ENCODE measurements at places on chromosomes 2 and 18. TPM values are rescaled to one million over a fixed set of nuclear protein-coding genes. Genes with fewer than 3 reads are reported as not detected.
A peak's percentile ranks its signal among the peaks of the same experiment; 100 is the strongest.

LTBP1 gene
- 13.5 TPM for total RNA-seq

NAT8 gene
- total RNA-seq, result not detected

DSG1 gene
- total RNA-seq, result not detected

SPP2 gene
- not detected for total RNA-seq

ELOA2 gene
- 0.06 TPM for total RNA-seq

ERICH2 gene
- total RNA-seq, result not detected

RTP5 gene
- total RNA-seq, result not detected

DNA sequence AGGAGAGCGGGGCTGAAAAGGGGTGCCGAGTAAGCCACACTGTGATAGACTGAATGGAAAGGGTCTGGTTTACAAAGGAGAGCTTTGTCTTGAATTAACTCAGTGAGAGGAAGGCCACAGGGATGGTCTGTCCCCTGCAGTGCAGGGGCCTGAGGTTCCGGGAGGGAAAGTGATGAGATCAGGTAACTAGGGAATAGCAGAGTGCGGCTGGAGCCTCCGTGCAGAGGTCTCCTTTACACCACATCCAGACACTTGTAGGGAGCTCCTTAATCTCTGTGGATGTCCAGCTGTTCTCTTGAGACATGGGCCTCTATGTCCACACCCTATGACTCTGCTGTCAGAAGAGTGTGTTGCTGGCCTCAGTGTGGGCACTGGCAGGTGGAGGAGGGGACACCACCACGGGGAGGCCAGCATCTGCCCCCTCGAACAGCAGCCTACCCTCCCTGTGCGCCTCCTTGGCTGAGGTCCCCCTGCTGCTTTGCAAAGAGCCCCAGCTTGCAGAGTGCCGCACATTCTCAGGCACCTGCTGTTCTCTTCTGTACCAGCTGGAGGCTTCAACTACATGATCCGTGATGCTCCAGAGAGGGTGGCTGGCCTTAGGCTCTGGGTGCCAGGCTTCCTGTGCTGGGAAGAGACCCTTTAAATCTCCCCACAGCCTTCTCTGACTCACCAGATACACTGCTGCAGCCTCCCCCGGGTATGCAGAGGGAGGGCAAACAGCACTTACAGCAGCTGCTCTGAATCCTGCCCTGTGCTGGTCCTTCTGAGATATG, 25.9 kb downstream of the ENOSF1 start:
- no peaks in the 10 kb centered on the region for H3K27me3 ChIP-seq
- no peak overlapping the region for H3K4me3 ChIP-seq
- H3K27ac ChIP-seq, result no peak overlapping the region
- H3K36me3 ChIP-seq, result no peaks in the 10 kb centered on the region
- no peak for DNase-seq
- H3K4me1 ChIP-seq, result no peaks in the 10 kb centered on the region

DNA sequence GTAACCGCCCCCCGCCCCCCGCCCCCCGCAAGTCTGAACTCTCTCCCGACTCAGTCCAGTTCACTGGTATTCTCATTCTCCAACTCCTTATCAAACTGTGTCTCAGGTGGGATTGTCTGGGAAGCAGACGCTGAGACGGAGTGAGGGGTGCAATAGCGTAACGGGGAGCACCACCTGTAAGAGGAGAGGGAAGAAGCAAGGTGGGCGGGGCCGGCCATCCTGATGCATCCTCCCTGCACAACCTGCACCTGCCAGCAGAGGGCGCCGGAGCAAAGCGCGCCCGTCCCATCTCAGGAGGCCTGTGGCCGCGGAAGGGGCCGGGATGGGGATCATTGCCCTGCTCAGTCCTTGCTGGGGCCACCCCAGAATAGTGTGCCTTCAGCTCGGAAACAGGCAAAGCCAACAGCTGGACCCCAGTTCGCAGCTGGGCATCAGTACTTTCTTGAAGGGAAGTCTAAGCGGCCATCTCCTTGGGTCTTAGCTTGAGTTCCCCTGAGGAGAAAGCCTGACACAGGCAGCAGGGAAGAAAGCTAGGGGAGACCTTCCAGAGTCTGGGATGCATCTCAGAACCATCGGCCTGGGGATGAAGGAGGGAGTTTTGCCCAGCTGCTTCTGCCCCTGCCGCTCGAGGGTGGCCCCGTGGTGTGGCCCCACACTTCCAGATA, 208.0 kb downstream of the TFCP2L1 start:
- H3K4me3 ChIP-seq, result no peak overlapping the region
- no peaks in the 10 kb centered on the region for H3K27me3 ChIP-seq
- no peaks in the 10 kb centered on the region for H3K4me1 ChIP-seq
- DNase-seq, result peak; percentile 81

DNA sequence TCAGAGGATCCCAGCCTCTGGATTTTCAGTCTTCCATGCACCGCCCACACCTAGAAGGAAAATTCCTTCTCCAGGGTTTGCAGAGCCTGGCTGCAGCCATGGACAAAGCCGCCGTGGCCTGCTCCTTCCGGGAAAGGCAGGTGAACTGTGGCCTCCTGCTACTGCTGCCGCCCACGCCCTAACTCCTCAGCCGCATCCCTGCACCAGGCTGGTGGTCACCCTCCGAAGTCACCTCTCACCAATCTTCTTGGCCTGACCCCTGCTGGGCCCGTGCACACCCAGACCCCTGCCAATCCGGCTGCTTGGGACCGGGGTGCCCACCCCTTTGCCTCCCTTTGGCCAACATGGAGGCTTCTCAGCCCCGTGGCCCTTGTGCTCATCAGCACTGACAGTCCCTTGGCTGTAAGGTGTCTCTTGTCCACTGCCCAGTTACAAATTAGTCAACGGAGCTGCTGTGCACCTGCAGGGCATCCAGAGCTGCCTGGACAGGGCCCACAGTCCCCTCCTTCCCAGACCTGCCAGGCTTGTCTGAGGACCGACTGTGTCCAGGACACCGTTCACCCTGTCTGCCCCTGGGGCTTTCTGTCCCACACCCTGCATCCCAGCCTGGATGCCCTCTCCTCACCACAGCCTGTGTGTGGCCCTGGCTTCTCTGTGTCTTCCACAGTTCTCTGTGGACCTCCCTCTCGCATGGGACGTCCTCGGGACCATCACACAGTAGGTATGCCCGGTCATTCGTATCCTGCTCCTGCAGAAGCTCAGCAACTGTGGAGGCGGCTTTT, 130.1 kb upstream of the TPO start:
- H3K36me3 ChIP-seq, result no peaks in the 10 kb centered on the region
- H3K4me3 ChIP-seq, result no peak overlapping the region
- H3K27ac ChIP-seq, result no peak overlapping the region
- no peak for DNase-seq
- H3K27me3 ChIP-seq, result no peaks in the 10 kb centered on the region
- H3K4me1 ChIP-seq, result no peaks in the 10 kb centered on the region

- DNase-seq, result no peak
- no peak overlapping the region for H3K27ac ChIP-seq
- H3K4me3 ChIP-seq, result no peak overlapping the region
- no peaks in the 10 kb centered on the region for H3K36me3 ChIP-seq
Measured at GRCh38 chr2:118670838-118671237, 176.6 kb downstream of the EN1 start.

GRCh38 chr18:44909191-44909719, 228.6 kb downstream of the SETBP1 start:
- H3K4me3 ChIP-seq, result peak overlapping the region; percentile 36
- H3K4me1 ChIP-seq, result peaks cover 31% of the 10 kb centered on the region

DNA sequence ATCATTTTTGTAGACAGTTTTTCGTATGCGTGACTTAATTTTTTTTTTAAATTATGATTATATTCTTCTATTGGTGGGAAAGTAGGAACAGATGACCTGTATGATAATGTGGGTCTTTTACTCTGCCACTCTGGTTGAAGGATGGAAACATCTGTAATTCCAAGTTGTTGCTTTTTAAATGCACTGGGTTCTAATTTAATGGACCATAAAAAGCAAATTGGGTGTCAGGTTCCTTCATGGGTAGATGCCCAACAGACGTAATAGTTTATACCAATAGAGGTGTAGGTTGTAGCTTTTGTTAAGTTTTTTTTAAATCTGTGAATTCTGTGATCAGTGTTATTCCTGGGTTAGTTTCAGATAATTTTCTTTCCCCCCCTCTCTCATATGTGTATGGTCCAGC, 117.6 kb downstream of the MAP4K4 start:
- H3K4me3 ChIP-seq, result no peak overlapping the region
- DNase-seq, result no peak
- H3K36me3 ChIP-seq, result no peaks in the 10 kb centered on the region
- peaks cover 48% of the 10 kb centered on the region for H3K4me1 ChIP-seq

GRCh38 chr2:219521066-219521880, 7.0 kb downstream of the ASIC4 start:
- H3K4me1 ChIP-seq, result no peaks in the 10 kb centered on the region
- H3K27ac ChIP-seq, result no peak overlapping the region
- H3K36me3 ChIP-seq, result no peaks in the 10 kb centered on the region
- no peaks in the 10 kb centered on the region for H3K27me3 ChIP-seq

- peak overlapping the region; percentile 90 for H3K4me3 ChIP-seq
- no peaks in the 10 kb centered on the region for H3K27me3 ChIP-seq
- H3K27ac ChIP-seq, result peak overlapping the region; percentile 76
- H3K4me1 ChIP-seq, result peaks cover 11% of the 10 kb centered on the region
- no peaks in the 10 kb centered on the region for H3K36me3 ChIP-seq
Measured at GRCh38 chr18:36829362-36830157, 633 bp downstream of the KIAA1328 start.

- H3K36me3 ChIP-seq, result no peaks in the 10 kb centered on the region
- H3K27ac ChIP-seq, result no peak overlapping the region
- no peaks in the 10 kb centered on the region for H3K4me1 ChIP-seq
- DNase-seq, result no peak
- no peak overlapping the region for H3K4me3 ChIP-seq
Measured at GRCh38 chr18:75478996-75479880, 51.7 kb upstream of the SMIM21 start.

GRCh38 chr2:46770622-46771021, 145.0 kb downstream of the MCFD2 start:
- no peak overlapping the region for H3K27ac ChIP-seq
- H3K4me1 ChIP-seq, result no peaks in the 10 kb centered on the region
- no peak for DNase-seq
- no peaks in the 10 kb centered on the region for H3K36me3 ChIP-seq

GRCh38 chr2:149334156-149334555, 3.8 kb downstream of the LYPD6 start:
- no peaks in the 10 kb centered on the region for H3K36me3 ChIP-seq
- peaks cover 5% of the 10 kb centered on the region for H3K27me3 ChIP-seq
- H3K4me1 ChIP-seq, result no peaks in the 10 kb centered on the region

DNA sequence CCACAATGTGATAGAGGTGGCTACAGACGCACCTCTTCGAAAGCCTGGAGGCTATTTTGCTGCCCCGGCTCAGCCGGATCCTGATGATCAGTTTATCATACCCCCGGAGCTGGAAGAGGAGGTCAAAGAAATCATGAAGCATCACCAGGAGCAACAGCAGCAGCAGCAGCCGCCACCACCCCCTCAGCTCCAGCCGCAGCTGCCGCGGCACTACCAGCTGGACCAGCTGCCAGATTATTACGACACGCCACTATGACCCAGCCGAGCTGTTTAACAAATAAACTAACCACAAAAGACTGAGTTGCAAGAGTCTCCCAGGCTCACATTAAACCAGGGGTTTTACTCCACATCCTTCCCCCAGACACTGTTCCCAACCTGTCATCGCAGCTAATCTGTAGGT, 263.8 kb downstream of the PHLPP1 start:
- H3K27me3 ChIP-seq, result no peaks in the 10 kb centered on the region
- peak; percentile 73 for DNase-seq
- no peaks in the 10 kb centered on the region for H3K36me3 ChIP-seq
- no peaks in the 10 kb centered on the region for H3K4me1 ChIP-seq
- H3K27ac ChIP-seq, result no peak overlapping the region
- H3K4me3 ChIP-seq, result no peak overlapping the region

GRCh38 chr18:74570266-74570665, 27.4 kb upstream of the ZNF407 start:
- no peak overlapping the region for H3K4me3 ChIP-seq
- DNase-seq, result no peak
- no peak overlapping the region for H3K27ac ChIP-seq
- no peaks in the 10 kb centered on the region for H3K4me1 ChIP-seq

DNA sequence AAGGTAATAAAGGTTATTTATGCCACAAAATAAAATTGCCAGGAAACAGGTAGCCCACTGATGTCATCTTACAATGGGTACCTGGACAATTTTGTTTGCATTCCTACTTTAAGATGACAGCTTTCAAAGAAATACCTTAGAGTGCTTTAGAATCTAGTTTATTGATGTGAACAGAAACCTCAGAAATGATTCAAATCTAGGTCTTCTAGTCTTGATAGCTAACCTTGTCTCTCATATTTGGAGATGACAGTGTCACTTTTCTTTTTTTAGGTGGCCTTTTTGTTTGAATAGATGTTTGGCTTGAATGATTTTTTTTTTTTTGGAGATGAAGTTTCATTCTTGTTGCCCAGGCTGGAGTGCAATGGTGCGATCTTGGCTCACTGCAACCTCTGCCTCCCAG, 69.1 kb downstream of the PIK3C3 start:
- no peaks in the 10 kb centered on the region for H3K27me3 ChIP-seq
- H3K4me1 ChIP-seq, result no peaks in the 10 kb centered on the region
- H3K4me3 ChIP-seq, result no peak overlapping the region
- H3K27ac ChIP-seq, result no peak overlapping the region
- no peak for DNase-seq

GRCh38 chr2:191710411-191710900, 32.5 kb downstream of the NABP1 start:
- no peaks in the 10 kb centered on the region for H3K27me3 ChIP-seq
- no peaks in the 10 kb centered on the region for H3K36me3 ChIP-seq
- no peak overlapping the region for H3K4me3 ChIP-seq
- no peaks in the 10 kb centered on the region for H3K4me1 ChIP-seq
- DNase-seq, result no peak

DNA sequence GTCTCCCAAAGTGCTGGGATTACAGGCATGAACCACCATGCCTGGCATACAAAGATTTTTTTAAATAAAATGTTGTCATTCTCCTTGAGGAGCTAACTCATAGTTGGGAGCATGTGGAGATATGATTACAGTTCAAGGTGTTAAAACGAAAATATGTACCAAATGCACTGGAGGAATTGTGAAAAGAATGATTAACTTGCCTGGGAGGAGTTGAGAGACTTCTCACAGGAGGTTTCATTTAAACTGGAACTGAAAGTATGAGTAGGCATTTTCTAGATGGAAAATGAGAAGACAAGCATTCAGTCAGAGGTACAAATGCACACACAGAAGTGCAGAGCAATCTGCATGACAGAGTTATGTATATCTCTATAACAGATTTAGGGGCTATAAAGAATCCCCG, 126.6 kb upstream of the PDE1A start:
- no peaks in the 10 kb centered on the region for H3K4me1 ChIP-seq
- H3K36me3 ChIP-seq, result no peaks in the 10 kb centered on the region
- no peaks in the 10 kb centered on the region for H3K27me3 ChIP-seq
- H3K27ac ChIP-seq, result no peak overlapping the region
- no peak for DNase-seq
